ENCODE measurements at places on chromosomes 4 and X. TPM values are rescaled to one million over a fixed set of nuclear protein-coding genes. Genes with fewer than 3 reads are reported as not detected.

DNA sequence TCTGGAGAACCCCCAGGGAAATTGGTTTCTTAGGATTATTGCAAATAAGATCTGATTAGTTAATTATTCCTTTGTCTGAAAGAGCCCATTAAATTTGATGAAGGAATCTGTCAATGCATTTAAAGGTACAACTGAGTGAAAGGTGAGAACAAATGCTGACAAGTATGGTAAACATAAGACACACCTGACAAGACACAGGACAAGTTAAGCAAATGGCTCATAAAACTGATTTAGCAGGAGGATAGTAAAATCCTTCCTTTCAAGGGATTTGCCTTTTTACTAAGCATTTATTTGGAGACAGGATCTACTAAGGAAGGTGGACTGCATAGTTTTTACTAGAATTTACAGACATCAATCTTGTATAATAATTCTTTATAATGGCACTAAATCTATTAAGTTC lies 553.9 kb downstream of the SPRY1 start:
- DNase-seq: no peak

GRCh38 chr4:28788929-28789490 lies 1928.4 kb downstream of the STIM2 start:
- no peak for DNase-seq

DNA sequence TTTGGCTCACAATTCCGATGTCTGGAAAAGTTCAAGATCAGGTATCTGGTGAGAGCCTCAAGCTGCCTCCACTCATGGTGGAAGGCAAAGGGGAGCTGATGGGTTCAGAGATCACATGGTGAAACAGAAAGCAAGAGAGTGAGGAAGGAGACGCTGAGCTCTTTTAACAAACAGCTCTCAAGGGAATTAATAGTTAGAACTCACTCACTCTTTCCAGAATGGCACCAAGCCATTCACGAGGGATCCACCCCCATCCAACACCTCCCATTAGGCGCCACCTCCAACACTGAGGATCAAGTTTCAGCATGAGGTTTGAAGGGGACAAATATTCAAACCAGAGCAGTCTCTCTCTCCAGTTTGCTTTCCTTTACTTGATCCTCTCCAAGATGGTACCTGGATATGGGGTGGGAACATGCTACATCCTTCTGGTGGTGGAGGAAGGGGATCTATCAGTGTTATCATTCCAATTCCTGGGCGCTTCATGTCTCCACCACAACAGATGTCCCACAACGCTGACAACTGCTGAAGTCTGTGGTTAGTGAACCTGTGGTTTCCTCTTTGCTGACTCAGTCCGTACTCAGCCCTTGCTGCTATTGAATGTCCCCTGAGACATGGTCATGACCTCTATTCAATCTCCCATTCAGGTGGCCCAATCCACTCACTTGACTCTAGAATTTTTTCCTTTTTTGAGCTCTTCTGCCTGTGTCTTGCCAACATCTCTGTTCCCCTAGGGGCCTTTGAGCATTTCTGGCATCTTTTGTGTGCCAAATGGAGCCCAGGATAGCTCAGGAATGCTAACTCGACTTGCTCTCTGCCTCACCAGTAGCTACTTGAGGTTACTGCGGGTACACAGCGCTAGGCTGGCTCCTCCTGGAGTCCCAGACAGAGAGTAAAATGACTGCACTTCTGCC lies 395.2 kb downstream of the MID1IP1 start:
- DNase-seq: peak; percentile 31

NUDT10 gene
- polyA plus RNA-seq: 1.8 TPM

- no peak for DNase-seq
These were observed 219.7 kb upstream of the NDST3 start for GRCh38 chr4:117814277-117815246.

GRCh38 chr4:40194602-40195161 lies 2.1 kb upstream of the RHOH start:
- no peak for DNase-seq

GRCh38 chr4:10085828-10086505 lies 30.6 kb downstream of the WDR1 start:
- no peak for DNase-seq

DNA sequence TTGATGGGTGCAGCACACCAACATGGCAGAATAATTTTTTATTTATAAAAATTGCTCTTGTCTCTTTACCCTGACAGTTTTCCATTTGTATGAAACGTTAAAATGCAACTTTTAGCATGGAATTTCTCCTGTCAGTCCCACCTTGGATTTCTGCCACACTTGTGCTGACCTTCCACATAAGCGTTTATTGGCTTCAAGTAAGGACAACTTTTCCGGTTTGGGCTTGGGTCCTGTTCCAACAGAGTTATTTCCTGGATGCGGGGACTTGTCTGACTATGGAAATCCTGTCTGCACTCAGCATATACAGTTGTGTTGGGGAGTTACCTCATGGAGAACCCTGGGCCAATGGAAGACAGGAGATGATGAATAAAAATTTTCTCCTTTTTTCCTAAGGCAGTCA lies 294.7 kb downstream of the NAF1 start:
- DNase-seq: peak; percentile 83

KLB gene
- 0.05 TPM for polyA plus RNA-seq

KDR gene
- 46.7 TPM for polyA plus RNA-seq

- DNase-seq: peak; percentile 56
These were observed 226.5 kb downstream of the MID1 start for GRCh38 chrX:10393899-10394298.

GRCh38 chrX:35670889-35671288 lies 127.3 kb upstream of the MAGEB16 start:
- no peak for DNase-seq

GRCh38 chr4:174193438-174194374 lies 89.8 kb downstream of the FBXO8 start:
- no peak for DNase-seq

TEX11 gene
- 0.08 TPM for polyA plus RNA-seq

VCX3A gene
- polyA plus RNA-seq: not detected

DNA sequence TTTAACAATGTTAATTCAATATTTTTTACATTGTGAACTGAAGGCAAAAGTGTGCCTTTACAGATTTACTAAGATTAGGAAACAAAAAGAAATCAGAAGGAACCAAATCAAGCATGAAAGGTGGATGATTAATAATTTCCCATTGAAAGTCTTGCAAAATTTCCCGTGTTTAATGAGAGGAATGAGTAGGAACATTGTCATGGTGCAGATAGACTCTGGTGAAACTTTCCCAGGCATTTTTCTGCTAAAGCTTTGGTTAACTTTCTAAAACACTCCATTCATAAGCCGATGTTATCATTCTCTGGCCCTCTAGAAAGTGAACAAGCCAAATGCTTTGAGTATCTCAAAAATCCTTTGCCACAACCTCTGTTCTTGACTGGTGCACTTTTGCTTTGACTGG lies 1522.8 kb upstream of the PABPC4L start:
- no peak for DNase-seq

ZAR1 gene
- not detected for polyA plus RNA-seq

RHOXF2 gene
- not detected for polyA plus RNA-seq

GRCh38 chrX:16985286-16985685 lies 38.8 kb downstream of the REPS2 start:
- no peak for DNase-seq

GRCh38 chr4:121041307-121042090 lies 30.8 kb downstream of the NDNF start:
- DNase-seq: no peak

- DNase-seq: no peak
These were observed 49.3 kb upstream of the EPHA5 start for GRCh38 chr4:65719635-65720034.

DNA sequence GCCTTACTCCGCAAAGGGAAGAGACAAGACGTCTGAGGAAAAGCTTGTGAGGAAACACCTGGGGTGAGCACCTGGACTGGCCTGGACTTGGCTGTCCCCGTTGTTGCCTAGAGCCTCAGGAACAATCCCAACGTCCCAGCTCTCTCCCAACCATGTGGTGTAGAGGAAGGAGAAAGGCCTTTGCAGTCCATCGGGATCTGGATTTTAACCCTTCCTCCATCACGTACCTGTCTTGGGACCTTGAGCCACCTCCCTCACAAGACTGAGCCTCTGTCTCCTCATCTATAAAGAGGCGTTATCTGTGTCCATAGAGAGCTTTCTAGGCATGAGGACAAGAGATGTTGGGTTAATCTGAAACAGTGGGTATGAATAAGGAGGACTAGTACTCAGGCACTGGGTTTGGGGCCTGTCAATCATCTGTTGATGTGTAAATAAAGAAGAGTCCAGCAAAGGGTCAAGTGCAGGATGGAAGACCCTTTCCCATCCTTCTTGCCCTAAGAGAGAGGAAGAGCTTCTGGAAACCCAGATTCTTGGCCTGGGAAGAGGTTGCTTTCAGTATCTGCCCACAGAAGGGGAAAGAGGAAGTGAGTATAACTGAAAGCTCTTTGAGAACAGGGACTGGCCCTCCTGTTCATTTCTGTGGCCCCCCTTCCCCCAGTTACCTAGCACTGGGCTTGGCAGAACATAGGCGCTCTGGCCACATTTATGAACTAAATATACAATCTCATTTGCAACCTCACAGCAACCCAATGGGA lies 137.1 kb downstream of the PJA1 start:
- DNase-seq: no peak

KCNIP4 gene
- polyA plus RNA-seq: 1.6 TPM

TTC29 gene
- polyA plus RNA-seq: 0.21 TPM

PLXNB3 gene
- 5.6 TPM for polyA plus RNA-seq

- DNase-seq: no peak
These were observed 34.9 kb upstream of the CLDN24 start for GRCh38 chr4:183356931-183357675.

NAP1L2 gene
- 2.1 TPM for polyA plus RNA-seq

UGT2B11 gene
- polyA plus RNA-seq: 0.22 TPM

- no peak for DNase-seq
These were observed 71.8 kb upstream of the PTPN13 start for GRCh38 chr4:86522349-86522748.

SLC25A43 gene
- 11.7 TPM for polyA plus RNA-seq

GRCh38 chrX:153339662-153340061 lies 5.7 kb downstream of the ZNF275 start:
- no peak for DNase-seq

GRCh38 chr4:110415041-110415440 lies 60.9 kb upstream of the ENPEP start:
- peak; percentile 80 for DNase-seq

- peak; percentile 52 for DNase-seq
These were observed 26.2 kb upstream of the ARHGEF6 start for GRCh38 chrX:136806891-136807410.

DNA sequence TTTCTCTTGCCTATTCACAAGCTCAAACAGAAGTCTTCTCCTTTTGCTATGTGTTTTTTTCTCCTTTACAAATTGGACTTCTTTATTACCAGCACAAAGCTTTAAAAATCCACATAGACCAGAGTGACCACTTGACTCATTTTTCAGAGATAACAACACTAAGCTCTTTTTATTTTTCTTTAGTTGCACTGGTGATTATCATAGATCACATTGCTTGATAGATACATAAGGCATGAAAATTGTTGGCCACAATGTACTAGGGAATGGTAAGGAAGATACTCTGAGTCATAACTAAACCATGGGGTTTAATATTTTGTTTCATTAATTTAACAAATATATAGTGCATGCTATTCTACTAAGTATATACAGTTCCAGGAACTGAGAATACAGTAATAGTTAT lies 159.0 kb downstream of the GASK1B start:
- no peak for DNase-seq

PDZD4 gene
- 2.2 TPM for polyA plus RNA-seq

- DNase-seq: no peak
These were observed 195.8 kb downstream of the PDHA2 start for GRCh38 chr4:96035727-96036126.

DNA sequence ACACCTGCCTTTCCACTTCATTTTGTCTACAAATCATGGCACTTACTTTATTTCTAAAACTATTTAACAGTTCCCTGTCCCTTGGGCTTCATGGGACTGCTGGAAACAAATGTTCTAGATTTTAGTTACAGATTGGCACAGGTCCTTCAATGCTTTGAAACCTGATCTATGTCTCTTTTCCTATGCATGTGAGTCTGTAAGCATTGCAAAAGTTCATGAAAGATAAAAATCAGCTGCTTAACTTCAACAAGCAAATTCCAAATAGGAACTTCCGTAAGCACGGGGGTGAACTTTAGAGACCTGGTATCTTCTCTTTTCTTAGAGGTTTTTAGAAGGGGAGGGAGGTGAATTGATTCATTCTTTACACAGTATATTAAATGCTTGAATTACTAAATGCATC lies 9.5 kb downstream of the LGI2 start:
- peak; percentile 75 for DNase-seq

PDCL2 gene
- not detected for polyA plus RNA-seq

- no peak for DNase-seq
These were observed 3.7 kb upstream of the TREX2 start for GRCh38 chrX:153449368-153450113.

DNA sequence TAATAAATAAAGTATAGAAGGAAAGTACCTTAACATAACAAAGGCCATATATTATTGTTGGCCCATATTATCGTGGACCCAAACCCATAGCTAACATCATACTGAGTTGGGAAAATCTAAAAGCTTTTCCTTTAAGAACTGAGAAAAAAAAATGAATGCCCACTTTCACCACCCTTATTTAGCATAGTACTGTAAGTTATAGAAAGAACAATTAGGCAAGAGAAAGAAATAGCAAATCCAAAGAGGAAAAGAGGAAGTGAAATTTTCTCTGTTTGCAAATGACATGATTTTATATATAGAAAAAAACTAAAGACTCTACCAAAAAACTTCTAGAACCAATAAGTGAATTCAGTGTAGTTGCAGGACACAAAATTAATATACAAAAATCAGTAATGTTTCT lies 1854.6 kb downstream of the PCDH7 start:
- peak; percentile 15 for DNase-seq

DNA sequence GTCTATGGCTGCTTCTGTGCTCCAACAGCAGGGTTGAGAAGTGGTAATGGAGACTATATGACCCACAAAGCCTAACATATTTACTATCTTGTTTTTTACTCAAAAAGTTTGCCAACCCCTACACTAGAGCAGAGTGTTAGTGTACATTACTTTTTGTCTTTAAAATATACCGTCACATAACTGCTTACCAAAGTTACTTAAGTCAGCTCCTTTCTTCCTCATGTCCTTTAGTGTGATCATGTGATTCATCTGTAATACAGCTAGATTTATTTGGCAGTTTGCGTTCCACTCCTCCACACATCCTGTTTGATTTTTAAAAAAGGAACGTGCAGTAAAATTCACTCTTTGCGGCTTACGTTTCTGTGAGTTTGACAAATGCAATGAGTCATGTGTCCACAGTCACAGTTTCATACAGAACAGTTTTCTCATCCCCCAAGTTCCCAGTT lies 162.4 kb upstream of the GPRIN3 start:
- peak; percentile 47 for DNase-seq

DNA sequence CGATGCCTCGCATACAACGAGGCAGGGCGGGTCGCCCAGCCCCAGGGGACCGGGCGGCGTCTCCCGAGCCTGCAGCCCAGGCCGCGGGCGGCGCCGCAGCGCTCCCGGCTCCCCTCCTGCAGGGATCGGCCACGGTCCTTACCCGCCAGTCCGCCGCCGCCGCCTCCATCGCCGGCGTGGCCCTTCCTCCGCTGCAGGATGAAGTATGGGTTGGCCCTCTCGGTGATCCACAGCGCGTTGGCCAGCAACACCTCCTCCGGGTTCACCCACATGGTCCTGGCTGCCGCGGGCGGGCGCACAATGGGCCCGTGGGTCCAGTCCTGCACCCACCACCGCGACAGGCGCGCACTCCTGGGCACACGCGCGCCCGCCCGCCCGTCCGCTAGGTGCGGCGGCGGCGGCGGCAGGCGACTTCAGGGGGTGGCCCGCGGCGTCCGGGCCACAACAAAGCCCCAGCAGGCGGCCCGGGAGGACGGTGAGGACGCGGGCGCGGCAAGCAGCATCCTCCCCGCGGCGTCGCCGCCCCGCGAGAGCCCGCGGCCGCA lies 339 bp downstream of the TBC1D9 start:
- DNase-seq: peak; percentile 70

TASL gene
- polyA plus RNA-seq: 0.59 TPM

SLC6A8 gene
- polyA plus RNA-seq: 32.1 TPM

NUP54 gene
- 45.4 TPM for polyA plus RNA-seq

GRCh38 chr4:167966143-167966542 lies 126.2 kb upstream of the ANXA10 start:
- DNase-seq: no peak

Data from muscle of leg (tissue), 16 donors.